Jurkat, Clone E6-1 (cell line): ENCODE measurements at places on chromosomes 16 and 17.

DNA sequence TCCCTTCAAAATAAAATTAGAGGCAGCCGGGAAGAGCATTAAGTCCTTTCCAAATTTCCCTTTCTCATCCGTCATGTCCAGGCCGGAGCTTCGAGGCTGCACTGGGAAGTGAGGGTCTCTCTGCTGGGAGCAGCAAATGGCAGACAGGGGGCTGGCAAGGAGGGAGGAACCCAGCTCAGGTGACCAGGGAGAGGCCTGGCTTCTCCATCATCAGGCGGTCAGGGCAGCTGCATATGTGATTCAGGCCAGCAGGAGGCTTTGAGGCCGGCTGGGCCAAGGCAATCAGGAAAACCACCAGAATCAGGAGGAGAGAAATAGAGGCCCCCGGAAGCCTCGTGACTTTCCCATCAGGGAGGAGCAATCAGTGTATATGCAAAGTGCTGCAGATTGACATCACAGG is 85.0 kb upstream of the RPL38 start:
- no peak for DNase-seq

DNA sequence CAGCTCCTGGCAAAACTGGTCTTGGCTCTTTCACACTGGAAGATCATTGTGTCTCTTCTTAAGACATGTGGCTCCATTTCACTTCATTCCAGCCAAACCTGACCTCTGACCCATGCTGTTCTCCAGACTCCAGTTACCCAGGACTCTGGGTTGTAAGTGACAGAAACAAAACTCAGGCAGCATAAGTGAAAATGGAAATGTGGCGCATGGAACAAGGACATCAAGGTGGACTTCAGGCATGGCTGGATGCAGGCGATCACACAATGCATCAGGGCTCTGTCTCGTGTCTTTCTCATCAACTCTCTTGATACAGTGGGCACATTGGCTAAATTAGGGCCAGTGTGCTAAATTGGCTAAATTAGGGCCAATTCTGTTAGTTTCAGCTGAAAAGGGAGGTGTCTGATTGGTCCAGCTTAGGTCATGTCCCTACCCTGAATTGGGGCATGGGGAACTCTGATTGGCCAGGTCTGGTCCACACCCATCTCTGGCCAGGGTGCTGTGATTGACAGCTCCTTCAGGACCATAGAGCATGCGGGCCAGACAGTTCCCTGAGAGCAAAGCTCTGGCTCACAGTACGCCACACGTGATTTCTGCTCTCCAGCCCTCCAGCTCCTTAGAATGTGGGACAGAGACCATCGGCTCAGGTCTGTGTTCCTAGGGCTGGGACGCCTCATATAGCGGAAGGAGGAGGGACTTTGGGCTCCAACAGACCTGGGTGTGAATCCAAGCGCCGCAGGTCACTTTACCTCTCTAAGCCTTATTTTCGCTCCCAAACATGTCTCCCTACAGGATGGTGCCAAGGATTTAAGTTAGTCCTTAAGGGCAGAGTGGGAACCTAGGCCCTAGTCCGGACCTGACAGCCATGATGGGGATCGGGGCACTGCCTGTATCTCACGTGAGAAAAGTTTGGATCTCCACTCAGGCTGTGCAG is 17.5 kb downstream of the SOCS1 start:
- DNase-seq: no peak

GRCh38 chr17:59858167-59858816 is 34.5 kb downstream of the TUBD1 start:
- DNase-seq: no peak

- peak; percentile 91 for DNase-seq
Observed at GRCh38 chr17:1137465-1137894, 42.3 kb downstream of the ABR start.

GRCh38 chr17:55124730-55125360 is 139.9 kb upstream of the HLF start:
- DNase-seq: no peak
